ENCODE measurements at places on chromosomes 16 and 17.
A peak's percentile ranks its signal among the peaks of the same experiment; 100 is the strongest.

DNA sequence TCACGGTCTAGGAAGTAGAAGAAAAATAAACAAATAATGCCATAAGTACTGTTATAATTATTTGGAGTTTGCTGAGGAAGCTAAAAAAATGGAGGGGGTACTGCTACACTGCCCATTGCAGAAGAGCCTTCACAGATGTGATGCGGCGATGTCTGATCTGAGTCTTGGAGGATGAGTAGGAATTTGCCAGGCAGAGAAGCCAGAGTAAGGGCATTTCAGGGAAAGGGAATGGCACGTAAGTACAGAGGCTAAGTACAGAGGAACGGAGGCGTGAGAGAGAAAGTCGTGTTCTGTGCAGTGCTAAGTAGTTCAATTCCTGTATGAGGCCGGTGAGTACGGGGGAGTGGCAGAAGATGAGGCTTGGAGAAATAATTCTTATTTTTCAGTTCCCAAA lies 741 bp upstream of the GRB2 start:
- DNase-seq = no peak

DNA sequence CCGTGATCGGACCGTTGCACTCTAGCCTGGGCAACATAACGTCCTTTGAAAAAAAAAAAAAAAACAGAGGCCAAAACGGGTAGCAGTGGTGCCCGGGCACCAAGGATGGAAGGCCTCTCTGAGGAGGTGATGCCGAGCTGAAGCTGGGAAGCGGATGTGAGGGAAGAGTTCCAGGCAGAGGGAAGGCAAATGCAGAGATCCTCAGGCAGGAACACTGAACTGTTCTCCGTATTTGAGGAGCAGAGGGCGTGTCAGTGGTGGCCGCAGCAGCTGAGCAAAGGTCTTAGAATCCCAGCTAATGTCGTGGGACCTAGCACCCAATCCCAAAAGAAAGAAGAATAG lies 656 bp upstream of the KCTD13 start:
- no peak for DNase-seq

DNA sequence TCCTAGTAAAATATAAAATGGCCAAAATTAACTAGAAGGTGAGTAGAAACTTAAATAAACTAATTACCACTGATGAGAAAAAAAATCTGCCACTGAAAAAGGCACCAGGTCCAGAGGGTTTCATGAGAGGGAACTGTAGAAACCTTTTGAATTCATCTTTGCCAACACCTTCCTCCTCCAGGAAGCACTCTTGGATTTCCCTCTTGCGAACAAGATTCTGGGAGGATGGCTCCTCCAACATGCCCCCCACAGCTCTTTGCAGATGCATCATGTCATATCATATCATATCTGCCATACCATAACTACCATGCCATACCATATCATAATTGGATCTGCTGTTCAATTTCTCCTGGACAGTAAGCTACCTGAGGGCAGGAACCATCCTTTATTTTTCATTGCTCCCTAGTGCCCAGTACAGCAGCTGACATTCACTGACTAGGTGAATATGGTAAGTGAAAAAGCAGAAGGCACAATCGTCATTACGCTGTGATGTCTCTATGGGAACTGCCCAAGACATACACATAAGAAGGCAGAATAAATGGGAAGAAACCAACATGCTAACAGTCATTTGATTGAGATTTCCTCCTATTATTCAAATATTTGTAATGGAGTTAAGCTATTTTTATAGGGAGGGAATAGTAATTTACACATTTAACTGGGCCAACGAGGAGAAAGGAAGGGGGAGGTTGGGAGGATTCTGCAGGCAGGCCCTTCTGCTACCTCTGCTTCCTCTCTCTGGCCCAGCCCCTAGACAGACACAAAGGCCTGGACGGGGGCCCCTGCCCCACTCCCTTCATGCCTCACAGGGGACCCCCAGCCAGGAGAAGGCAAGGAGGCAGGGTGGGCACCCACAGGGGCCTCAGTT lies 110.1 kb upstream of the SMURF2 start:
- DNase-seq = no peak

- DNase-seq = no peak
Measured at GRCh38 chr17:59186850-59187249, 23.0 kb upstream of the SMG8 start.

GRCh38 chr17:36204724-36205500 lies 6.0 kb upstream of the CCL4L2 start:
- DNase-seq = no peak

- no peak for DNase-seq
Measured at GRCh38 chr16:65769055-65769465, 597.4 kb upstream of the CDH5 start.

- peak; percentile 20 for DNase-seq
Measured at GRCh38 chr16:55257966-55258613, 65.9 kb upstream of the IRX6 start.

DNA sequence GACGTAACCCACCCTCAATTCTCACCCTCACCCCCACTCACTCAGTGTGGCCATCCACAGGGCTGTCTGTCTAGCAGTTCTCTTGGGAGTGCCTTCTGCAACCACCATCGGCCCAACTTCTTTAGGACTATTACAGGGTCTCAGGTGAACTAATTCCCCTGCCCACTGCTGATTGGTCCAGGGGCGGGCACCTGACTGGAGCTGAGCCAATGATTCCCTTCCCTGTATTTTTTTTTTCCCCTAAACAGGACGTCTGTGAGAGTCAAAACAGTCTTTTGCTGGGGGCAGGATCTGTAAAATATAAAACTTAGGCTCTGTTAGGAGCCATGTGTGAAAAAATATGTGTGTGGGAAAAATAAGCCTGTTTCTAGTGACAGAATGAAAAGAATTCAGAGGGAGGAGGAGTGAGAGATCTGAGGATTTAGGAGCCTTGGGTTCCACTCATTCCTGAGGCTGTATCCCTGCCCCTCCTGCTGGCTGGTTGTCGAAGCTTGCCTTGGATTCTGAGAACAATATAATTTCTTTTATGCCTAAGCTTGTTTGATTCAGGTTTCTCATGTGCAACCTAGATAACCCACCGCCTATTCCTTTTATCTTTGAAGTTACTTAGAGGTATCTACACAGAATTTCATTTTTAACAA lies 115.0 kb downstream of the SPACA3 start:
- DNase-seq = peak; percentile 13

DNA sequence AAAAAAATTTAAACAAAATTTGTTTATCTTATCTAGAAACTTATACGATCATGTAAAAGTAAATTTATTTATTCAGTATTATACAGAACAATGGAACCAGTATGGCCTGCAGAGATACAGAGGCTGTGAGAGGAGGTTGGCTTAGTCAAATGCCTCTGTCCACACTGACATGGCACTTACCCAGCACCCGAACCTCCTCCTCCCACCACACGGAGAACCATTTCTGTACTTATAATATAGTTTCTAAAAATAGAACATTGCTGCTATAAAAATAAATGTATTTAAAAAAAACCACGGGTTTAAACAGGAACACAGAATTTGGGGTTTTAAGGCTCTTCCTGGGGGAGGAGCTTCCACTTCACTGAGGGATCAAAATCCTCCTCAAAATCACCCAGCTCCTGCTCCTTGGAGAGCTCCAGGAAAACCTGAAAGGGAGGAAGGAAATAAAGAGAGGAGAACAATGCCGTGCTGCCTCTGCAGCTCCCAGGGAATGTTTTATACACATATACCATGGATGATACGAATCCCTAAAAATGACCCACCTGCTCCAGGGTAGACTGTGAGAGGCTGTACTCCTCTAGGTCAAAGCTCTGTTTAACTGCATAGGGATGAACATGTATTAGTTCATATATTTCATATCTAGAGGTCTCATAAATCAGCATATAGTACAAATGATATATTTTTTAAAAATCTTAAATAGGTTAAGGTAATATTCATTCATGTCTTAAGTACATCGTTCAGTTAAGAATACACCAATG lies 87.3 kb downstream of the ABCA8 start:
- DNase-seq = no peak

- DNase-seq = no peak
Measured at GRCh38 chr16:85569615-85570212, 43.4 kb upstream of the GSE1 start.

GRCh38 chr16:77402672-77403071 lies 32.2 kb downstream of the ADAMTS18 start:
- DNase-seq = no peak

DNA sequence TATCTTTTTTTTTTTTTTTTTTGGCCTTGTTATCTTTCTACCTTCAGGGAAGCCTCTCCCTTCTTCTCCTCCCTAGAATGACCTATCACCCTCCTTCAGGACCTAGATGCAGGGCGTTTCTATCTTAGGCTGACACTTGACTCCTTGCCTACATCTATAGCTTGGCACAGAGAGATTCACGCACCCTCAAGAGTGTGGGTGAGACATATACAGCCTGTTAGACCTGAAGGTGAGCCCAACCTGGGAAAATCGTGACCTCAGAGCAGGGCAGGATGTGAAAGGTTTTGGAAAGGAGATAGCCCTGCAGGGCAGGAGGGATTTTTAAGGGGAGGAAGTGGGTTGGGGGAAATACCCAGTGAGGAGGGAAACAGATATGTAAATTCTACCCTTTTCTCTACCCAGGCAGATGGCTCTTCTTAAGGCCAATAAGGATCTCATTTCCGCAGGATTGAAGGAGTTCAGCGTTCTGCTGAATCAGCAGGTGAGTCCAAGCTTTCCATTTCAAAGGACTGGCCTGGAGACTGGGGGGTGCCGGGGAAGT lies at the start of gene AHSP:
Gene AHSP (plus strand): TSS at position 167 of the 541 bp plus-strand sequence. CDS start 240 bp downstream, at position 407.
- no peak for DNase-seq

- no peak for DNase-seq
Measured at GRCh38 chr17:56292010-56292409, 138.7 kb downstream of the ANKFN1 start.

- no peak for DNase-seq
Measured at GRCh38 chr16:72597938-72598337, 426.0 kb upstream of the PMFBP1 start.

- no peak for DNase-seq
Measured at GRCh38 chr17:17970699-17971430, 1.3 kb downstream of the TOM1L2 start.

DNA sequence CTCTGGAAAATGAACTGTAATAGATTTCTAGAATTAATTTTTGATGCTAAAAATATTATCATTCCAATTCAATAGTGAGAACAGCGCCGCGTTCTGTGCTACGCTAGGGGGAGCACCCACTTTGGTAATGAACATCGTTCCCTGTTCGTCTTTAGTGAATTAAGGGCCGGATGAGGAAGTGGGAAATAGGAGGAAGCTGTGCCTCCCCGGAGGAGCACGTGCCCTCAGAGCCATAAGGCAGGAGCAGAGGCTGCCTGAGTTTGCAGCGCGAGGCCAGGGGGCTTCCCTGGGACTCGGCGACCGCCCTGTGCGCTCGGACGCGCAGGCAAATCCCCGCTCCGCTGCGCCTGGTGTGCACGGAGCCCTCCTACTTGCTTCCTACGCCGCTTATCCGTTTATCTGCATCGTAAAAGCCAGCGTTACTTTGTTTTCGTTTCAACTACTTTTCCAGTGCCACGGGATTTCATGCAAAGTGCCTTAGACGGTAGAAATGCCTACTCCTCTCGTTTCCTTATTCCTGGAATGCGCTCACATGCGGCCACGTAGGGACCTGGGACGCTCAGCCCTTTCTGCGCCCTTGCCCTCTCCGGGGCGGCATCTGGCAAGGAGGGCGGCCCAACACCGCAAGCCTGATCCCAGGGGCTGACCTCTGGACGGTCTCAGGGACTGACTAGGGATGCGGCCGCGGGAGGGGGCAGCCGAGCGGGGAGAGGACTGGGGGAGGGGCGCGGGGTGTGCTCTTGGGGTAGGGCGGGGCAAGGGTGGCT lies 76.4 kb downstream of the KCNJ12 start:
- peak; percentile 44 for DNase-seq

DNA sequence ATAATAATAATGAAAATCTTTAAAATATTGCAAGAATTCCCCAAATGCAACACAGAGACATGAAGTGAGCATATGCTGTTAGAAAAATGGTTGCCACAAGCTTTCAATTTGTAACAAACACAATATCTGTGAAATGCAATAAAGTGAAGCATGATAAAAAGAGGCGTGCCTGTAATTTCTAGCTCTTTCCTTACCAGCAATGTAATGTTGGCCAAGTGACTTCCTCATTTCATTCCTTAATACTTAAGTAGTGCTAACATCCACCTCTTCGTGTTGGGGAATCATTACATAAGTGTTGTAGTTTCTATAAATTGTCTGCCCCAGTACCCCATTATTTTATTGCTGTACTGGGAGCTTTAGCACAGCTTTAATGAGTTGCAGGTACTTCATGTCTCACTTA lies 1192.0 kb upstream of the CDH8 start:
- DNase-seq = no peak

- DNase-seq = no peak
Measured at GRCh38 chr16:24508614-24509013, 30.8 kb upstream of the RBBP6 start.

DNA sequence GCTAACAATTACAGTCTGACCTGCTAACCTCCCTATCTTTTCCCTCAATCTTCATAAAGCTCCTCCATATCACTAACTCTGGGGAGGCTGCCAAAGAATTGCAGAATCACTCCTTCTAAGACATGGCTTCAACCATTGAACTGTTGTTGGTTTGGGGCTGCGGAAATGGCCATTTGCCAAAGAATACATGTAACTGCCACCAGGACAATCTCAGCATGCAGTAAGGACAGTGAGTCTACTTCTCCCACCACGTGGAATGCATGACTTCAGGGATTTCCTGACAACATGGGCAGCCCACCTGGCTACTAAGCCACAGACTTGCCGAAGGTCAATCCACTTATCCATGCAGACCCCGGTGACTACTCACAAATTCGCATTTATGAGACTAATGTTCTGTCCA lies 104.3 kb upstream of the NUDT7 start:
- DNase-seq = peak; percentile 7

DNA sequence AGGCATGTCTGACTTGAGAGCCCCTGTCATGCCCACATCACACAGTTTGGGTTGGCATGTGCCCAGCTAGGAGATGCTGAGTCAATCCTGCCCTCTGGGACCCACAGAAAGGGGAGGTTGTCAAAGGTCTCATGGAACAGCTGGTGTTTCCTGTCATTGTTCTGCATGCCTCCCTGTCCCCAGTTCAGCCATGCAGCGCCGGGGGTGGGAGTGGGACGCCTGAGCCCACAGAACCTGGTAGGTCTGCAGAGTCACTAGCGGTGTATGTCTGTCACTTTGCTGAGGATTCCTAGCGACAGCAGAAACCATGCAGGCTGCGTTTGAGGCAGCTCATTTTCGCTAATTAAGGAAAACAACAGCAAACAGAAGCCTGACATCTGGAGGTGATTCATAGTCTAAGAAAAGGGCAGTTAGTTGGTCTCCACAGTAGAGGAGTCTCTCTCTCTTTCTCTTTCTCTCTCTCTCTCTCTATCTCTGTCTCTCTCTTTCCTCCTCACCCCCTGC lies 19.6 kb upstream of the CCL1 start:
- no peak for DNase-seq

GRCh38 chr17:32880671-32881453 lies 3.9 kb upstream of the MYO1D start:
- no peak for DNase-seq

- DNase-seq = no peak
Measured at GRCh38 chr17:17934806-17935205, 37.4 kb downstream of the TOM1L2 start.

GRCh38 chr16:12611916-12612597 lies 191.6 kb downstream of the CPPED1 start:
- DNase-seq = no peak

GRCh38 chr17:16329519-16330271 lies 23.6 kb downstream of the CENPV start:
- no peak for DNase-seq

GRCh38 chr16:20409398-20410120 lies at the start of gene ACSM5:
TSS of gene ACSM5 (plus strand) at chr16:20409534. CDS start at chr16:20411485, 1,951 bp downstream.
- no peak for DNase-seq

- peak; percentile 6 for DNase-seq
Measured at GRCh38 chr16:27894386-27894785, 169.1 kb downstream of the GSG1L start.
